ENCODE measurements at places on chromosomes 4 and X. TPM values are rescaled to one million over a fixed set of nuclear protein-coding genes. Genes with fewer than 3 reads are reported as not detected.

CSAG2 gene
- total RNA-seq = not detected

GRCh38 chr4:24912252-24913118 lies at the start of gene CCDC149:
Gene CCDC149, minus strand, starts transcription at chr4:24913042. Its CDS starts 178 bp downstream, at chr4:24912864.
- no peak for DNase-seq

DNA sequence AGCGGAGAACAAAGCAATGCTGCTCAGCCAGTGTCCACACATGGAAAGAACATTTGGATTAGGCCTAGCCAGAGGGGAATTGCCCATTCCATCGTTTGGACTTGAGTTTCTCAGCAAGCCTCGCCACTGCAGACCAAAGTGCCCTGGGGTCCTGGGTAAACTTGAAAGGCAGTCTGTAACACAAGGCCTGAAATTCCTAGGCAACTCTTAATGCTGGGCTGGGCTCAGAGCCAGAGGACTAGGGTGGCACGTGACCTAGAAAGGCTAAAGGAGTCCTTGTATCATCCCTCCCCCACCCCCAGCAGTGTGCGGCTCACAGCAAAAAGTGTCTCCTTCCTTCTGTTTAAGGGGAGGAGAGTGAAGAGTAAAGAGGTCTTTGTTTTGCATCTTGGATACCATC lies 210.4 kb upstream of the ARX start:
- DNase-seq = no peak

DNA sequence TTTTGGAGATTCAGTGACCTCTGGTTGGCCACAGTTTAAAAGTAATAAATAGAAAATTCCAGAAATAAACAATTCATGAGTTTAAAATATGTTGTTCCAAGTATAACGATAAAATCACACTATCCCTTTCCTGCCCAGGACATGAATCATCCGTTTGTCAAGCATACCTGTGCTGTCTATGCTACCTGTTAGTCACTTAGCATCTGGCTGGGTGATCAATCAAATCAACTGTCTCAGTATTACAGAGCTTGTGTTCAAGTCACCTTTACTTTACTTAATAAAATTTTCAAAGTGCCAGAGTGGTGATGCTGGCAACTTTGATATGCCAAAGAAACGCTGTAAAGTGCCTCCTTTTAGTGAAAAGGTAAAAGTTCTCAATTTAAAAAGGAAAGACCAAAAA lies 979.5 kb upstream of the NDST4 start:
- no peak for DNase-seq

DNA sequence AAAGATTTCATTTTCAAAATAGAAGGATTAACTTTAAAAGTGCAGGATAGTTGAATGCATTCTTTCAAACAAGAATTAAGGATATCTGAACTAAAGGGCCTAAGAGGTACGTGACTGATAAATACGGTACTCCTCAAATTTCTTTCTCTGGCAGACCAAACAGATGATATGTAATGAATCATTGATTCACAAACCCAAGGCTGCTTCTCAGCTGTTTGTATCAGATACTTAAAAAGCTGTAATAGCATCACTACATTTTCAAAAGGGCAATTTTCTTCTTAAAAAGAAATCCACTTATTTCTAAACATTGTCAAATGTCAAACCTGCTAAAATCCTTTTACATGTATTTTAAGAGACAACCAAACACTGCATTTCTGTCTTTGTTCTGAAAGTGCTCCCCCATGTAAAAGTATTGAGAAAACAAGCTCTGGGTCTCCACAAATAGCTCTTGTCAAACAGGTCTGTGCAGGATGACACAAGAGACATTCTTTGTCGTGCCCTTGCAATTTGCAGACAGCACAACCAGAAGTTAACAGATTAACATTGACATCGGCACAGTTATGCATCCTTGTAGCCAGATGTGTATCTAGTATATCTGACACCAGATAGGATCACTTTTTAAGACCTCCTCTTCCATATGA lies 82.0 kb downstream of the MANBA start:
- DNase-seq = no peak

MMRN1 gene
- not detected for total RNA-seq

DNA sequence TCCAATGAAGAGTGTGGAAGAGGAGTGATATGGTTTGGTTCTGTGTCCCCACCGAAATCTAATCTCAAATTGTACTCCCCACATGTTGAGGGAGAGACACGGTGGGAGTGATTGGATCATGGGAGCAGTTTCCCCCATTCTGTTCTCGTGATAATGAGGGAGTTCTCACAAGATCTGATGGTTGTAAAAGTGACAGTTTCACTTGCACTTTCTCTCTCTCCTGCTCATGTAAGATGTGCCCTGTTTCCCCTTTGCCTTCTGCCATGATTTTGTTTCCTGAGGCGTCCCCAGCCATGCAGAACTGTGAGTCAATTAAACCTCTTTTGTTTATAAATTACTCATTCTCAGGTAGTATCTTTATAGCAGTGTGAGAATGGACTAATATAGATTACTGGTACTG lies 39.6 kb downstream of the FAM47C start:
- DNase-seq = no peak

Data from epithelial cell of proximal tubule (primary cell).